Caki2 (cell line): ENCODE measurements at places on chromosomes 16 and 17.
A peak's percentile ranks its signal among the peaks of the same experiment; 100 is the strongest.

DNA sequence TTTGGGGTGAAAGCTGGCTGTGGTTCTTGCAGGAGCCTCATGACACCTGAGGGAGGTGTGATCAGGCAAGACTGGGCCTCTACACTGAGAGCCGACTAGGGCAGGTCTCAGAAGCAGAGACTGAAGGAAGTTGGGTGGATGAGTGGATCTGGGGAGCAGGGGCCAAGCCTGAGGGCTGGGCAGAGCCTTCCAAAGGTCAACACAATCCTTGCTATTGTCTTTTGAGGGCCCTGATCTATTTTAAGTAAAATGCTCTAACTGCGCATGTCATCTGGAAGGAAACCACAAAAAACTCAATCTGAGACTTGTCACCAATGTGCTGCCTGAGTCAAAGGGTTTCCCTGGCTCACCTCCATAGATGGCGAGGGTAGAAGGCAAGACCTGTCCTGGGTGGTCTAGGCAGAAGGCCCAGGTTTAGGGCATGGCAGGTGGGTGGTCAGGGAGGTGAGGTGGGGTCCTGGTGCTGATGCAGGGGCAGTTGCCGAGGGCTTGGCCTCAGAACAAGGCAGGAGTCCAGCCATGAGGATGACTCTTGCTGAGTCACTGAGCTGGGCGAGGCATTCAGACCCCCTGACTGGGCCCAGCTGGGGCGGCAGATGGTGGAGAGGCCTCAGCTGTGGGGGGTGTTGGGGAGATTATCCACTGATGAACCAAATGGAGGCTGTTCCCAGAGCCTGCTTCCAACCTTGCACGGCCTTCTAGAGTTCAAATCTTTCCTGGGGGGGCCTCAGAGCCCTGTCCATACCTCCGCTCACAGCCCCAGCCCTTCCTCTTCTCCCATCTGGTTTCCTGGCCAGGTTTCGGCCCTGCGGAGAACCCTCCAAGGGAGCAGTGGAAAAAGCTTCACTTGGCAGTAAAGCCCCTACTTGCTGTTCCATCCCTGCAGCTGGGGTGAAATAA, 5.1 kb downstream of the MVP start:
- DNase-seq = peak; percentile 70

DNA sequence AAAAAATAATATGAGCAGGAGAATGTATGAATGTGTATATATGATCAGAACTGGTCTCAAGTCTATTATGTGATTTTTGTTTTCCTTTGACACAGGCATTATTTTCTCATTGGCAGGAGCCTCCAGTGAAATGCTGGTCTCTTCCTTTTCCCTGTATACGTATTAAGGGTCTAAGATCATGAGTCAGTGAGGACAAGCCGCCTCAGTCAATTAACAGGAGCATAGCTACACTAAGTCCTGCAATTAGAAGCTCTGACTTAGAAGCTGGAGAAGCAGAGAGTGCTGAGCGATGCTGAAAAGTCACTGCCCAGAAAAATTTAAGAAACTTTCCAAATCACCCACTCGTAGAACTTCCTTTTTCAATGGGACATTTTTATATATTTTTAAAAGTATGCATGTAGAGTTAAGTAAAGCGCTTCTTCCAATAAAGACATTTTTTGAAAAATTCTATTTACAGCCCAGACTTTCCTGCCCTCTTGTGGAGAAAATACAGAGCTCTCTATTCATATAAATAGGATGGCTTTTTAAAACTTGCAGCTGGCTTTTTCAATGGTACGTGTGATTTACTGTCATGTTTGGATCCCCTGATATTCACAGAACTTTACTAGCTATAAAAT, 70.2 kb upstream of the PSMD7 start:
- no peak for DNase-seq

DNA sequence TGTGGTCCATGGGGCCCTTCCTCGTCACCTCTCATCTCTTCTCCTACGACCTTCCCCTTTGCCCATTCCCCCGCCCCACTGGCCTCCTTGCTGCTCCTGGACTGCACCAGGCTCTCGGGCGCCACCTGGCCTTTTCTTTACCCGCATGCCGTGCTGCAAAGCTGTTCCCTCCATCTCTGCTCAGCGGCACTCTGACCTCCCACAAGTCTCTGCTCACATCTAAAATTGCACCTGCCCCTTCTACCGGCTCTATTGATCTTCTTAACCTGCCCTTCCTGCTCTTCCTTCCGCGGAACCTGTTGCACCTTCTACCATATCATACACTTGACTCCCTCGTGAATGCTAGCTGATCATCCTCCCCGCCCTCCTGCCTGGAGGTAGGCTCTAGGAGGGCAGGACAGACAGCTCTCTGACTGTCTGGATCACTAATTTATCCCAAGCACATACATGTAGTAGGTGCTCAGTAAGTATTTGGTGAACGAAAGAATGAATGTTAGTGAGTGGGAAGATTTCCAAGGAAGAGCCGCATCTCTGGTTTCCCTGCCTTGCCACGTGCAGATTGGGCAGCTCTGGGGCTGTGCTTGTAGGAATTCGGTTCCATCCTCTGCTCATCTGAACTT, 17.3 kb downstream of the DNAH17 start:
- DNase-seq = no peak

DNA sequence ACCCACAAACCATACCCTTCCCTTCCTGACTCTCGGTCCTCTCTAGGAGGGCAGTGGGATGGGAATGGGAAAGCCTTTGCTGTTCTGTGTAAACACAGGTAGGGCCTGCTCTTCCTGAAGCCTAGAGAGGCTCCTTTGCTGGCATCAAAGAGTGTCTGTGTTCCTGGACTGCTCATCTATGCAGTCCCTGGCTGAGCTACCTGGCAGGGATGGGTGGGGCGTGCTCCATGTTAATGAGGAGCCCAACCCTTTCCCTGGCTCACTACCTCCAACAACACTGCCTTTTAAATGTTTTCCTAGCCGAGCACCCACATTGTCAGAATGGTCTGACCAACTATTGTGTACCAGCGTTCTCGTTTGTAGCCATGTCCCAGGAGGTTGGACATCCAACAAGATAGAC, 26.6 kb upstream of the NAGLU start:
- DNase-seq = no peak

GRCh38 chr16:30748634-30749445, 615 bp downstream of the PHKG2 start:
- peak; percentile 33 for DNase-seq

- peak; percentile 12 for DNase-seq
Observed at GRCh38 chr17:73231395-73231794, 30.3 kb downstream of the CPSF4L start.

GRCh38 chr16:67928561-67929364, 2.9 kb downstream of the CTRL start:
- peak; percentile 51 for DNase-seq

DNA sequence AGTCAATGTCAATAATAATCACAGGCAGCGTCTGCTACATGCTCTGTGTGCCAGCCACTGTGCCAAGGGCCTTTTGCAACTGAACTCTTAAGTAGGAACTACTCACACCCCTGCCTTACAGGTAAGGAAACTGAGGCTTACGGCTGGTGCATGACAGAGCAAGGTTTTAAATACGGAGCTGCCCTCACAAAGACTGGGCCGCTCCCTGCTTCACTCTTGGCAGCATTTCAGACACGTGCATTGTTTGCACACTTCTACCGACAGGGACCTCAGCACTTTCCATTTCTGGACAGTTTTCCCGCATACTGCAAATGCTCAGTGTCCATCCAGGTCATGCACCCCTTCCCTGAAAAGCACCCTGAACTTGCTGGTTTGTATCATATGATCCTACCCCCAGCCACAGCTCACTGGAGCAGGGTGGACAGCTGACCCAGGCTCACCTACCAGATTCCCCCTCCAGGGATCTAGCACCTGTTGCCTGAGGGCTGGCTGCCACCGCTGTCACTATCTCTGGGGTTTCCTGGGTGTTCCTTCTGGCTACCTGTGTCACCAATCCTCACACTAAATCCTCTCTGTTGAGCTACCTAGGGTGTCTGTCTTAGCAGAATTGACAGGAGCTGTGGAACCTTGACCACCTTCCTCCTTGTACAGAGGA, 142.9 kb downstream of the C16orf78 start:
- DNase-seq = no peak

- no peak for DNase-seq
Observed at GRCh38 chr17:32601866-32602265, 115.1 kb downstream of the CDK5R1 start.

DNA sequence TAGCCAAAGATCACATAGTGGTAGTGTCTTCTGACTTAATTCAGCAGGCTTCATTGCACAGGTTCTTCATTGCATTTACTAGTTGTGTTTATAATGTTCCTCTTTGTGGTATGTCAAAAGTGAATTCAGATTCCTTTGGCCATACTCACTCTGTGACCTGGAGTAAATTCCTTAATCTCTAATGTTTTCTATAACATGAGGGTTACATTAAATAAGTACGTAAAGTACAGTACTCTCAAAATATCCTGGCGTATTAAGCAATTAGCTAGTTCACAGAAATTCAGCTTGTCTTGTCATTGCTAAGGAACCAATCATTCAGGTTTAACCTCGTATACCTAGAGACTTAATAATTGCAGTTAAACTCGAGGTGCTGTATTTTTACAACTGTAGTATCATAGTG, 4.2 kb downstream of the RPS6KB1 start:
- DNase-seq = no peak

- DNase-seq = no peak
Observed at GRCh38 chr17:67054011-67054591, 9.7 kb downstream of the CACNG1 start.

GRCh38 chr17:19905502-19905901, 37.8 kb upstream of the ULK2 start:
- DNase-seq = no peak
